Stimulated activated CD4-positive, alpha-beta T cell treated with anti-CD3 and anti-CD28 coated beads, Interleukin-4, amount 100 ng/mL, for 4 hours (primary cell): ENCODE measurements at places on chromosomes 7 and 10.
A peak's percentile ranks its signal among the peaks of the same experiment; 100 is the strongest.

DNA sequence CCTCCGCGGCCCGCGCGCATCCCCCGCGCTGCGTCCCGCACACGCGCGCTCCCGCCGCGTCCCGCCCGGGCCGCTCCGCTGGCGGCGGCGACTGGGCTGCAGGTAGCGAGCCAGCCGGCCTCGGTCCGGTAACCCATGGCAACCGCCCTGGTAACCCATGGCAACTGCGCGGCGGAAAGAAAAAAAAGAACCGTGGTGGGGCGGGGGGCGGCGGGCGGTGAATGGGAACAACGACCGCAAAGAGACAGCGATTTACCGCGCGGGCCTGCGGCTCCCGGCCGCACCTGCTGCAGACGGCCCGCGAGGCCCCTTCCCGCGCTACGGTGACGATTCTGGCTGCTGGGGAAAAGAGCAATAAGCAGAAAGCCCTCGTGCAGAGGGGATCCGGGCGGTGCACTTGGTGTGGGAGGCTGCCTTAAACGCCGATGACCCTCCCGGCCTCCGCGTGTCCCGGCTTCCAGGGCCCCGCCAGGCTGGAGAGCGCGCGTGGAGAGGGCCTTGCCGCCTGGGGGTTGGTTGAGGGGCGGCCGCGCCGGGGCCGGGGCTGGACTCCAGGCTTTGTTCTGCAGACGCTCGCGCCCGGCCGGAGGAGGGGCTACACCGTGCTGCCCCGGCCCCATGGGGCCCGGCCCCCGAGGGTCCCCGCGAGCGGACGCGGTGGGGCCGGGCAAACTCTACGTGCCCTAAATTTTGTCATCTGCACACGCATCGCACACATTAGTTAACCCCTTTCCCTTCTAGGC is 84.7 kb downstream of the SNX10 start:
- peak; percentile 14 for DNase-seq

DNA sequence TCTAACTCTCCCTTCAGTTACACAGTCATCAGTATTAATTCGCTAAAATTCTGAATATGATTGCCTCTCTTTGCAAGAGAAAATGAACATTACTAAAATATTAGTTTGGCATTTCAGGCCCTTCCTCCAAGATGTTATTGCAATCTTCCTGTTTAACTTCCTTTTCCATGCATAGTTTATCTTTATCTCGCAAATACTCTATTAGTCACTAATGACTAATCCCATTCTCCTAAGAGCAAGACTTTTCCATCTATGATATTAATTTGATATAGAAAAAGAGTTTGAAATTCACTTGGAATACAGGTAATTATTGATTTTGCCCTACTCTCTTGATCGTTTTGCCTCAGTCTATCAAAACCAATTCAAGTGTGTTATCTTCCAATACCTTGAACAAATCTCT is 41.8 kb upstream of the SEMA3A start:
- DNase-seq = no peak

DNA sequence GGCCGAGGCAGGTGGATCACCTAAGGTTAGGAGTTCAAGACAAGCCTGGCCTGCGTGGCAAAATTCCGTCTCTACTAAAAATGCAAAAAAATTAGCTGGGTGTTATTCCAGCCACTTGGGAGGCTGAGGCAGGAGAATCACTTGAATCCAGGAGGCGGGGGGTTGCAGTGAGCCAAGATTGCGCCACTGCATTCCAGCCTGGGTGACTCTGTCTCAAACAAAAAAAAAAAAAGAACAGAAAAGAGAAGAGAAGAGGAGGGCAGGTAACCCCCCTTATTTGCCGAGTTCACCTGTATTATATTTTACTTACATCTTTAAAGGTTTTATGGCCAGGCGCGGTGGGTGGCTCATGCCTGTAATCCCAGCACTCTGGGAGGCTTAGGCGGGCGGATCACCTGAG is 91.7 kb downstream of the RNF216 start:
- no peak for DNase-seq

DNA sequence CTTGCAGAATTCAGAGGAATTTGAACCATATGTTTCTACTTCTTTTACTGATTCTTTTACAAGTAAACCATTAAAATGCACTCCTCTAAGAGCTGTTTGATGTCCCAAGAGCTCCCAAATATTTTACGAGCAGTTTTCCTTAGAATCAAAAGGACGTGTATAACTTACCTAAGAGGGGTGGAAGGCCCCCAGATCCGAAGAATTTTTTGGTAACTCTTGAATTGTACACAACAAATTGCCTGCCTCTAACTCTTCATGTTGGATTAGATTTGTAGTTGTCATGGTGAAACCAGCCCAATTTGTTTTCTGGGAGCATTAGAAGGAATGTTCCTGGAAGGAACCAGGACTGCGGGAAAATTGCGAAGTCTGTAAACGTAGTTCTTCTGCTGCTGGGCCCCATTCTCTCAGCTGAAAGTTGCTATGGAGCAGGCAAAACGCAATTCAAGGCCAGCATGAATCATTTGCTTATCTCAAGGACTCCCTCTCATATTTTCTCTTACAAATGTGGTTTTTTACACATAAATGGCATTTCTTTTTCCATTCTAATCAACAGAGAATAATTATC is 124.8 kb upstream of the TMEM72 start:
- DNase-seq = no peak

DNA sequence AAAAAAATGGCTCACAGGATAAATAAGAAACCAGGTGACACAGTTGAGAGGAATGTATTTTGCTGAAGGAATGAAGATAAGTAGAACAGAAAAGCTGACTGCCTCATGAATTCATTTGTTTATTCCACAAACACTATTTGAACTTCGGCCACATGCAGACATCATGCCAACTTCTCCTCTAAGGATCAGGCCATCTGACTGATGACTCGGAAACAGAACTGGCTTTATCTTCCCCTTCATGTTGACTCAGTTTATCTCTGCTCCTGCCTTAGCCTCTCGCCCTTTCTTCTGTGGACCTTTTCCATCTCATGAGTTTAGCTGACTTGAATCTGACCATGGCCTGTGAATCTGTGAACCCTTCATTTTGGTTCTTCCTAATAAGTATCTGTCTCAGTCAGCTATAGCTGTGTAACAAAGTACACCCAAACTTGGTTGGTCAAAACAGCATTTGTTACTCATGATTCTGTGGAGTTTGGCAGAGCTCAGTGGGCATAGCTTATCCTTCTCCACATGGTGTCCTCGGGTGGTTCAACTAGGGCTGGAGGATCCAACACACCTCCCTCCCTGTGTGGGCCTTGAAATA is 44.0 kb upstream of the GRID1 start:
- DNase-seq = no peak

- no peak for DNase-seq
Measured at GRCh38 chr7:22633954-22634474, 93.0 kb upstream of the IL6 start.

- DNase-seq = no peak
Measured at GRCh38 chr7:46281071-46281470, 360.0 kb upstream of the IGFBP3 start.

GRCh38 chr7:12759151-12759550 is 71.7 kb downstream of the ARL4A start:
- DNase-seq = no peak
